HFFc6 (cell line): ENCODE measurements at places on chromosomes 5 and 9. TPM values are rescaled to one million over a fixed set of nuclear protein-coding genes. Genes with fewer than 3 reads are reported as not detected.
A peak's percentile ranks its signal among the peaks of the same experiment; 100 is the strongest.

DNA sequence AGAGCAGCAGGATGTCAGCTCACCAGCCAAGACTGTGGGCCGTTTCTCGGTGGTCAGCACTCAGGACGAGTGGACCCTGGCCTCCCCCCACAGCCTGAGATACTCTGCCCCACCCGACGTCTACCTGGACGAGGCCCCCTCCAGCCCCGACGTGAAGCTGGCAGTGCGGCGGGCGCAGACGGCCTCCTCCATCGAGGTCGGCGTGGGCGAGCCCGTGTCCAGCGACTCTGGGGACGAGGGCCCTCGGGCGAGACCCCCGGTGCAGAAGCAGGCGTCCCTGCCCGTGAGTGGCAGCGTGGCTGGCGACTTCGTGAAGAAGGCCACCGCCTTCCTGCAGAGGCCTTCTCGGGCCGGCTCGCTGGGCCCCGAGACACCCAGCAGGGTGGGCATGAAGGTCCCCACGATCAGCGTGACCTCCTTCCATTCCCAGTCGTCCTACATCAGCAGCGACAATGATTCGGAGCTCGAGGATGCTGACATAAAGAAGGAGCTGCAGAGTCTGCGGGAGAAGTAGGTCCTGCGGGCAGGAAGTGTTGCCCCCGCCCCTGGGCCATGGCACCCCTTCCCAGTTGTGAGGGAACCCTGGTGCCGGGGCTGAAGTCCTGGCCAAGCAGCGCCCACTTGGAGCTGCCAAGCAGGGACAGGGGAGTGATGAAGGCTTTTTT lies 108.9 kb downstream of the WNK2 start:
- DNase-seq, result no peak

DNA sequence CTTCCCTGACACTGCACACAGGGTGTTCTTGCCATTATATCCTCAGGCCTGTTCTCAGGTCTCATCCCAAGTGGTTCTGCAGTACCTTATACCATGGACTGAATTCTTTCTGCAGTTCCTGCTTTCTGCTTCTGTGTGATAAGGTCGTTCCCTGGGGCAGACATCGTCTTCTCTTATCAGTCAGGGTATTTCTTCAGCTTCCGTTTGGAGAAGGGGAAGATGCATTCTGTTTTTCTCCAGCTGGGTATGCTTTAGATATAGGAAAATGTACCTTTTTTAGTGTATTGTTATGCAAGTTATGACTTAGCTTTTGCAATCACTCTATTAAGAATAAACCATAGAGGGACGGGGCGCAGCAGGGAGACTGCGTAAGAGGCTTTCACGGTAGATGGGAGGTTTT lies 31.1 kb downstream of the RALGPS1 start:
- DNase-seq, result no peak

GRCh38 chr5:158538506-158539074 lies 561.1 kb downstream of the EBF1 start:
- DNase-seq, result no peak

- no peak for DNase-seq
Observed at GRCh38 chr5:29089591-29090130, 2051.3 kb upstream of the CDH9 start.

DNA sequence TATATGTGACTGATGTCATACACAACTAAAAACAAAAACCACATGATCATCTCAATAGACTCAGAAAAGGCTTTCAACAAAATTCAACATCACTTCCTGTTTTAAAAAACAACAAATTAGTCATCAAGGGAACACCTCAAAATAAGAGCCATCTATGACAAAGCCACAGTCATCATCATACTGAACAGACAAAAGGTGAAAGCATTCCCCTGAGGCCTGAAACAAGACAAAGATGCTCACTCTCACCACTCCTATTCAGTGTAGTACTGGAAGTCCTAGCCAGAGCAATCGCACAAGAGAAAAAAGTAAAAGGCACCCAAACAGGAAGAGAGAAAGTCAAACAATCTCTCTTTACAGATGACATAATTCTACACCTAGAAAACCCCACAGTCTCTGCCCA lies 893.5 kb upstream of the EDIL3 start:
- no peak for DNase-seq

GRCh38 chr9:111051400-111051799 lies 13.1 kb upstream of the LPAR1 start:
- no peak for DNase-seq

- no peak for DNase-seq
Observed at GRCh38 chr9:78396087-78396486, 99.2 kb downstream of the PSAT1 start.

KCNIP1 gene
- total RNA-seq, result not detected in 3 replicates

DNA sequence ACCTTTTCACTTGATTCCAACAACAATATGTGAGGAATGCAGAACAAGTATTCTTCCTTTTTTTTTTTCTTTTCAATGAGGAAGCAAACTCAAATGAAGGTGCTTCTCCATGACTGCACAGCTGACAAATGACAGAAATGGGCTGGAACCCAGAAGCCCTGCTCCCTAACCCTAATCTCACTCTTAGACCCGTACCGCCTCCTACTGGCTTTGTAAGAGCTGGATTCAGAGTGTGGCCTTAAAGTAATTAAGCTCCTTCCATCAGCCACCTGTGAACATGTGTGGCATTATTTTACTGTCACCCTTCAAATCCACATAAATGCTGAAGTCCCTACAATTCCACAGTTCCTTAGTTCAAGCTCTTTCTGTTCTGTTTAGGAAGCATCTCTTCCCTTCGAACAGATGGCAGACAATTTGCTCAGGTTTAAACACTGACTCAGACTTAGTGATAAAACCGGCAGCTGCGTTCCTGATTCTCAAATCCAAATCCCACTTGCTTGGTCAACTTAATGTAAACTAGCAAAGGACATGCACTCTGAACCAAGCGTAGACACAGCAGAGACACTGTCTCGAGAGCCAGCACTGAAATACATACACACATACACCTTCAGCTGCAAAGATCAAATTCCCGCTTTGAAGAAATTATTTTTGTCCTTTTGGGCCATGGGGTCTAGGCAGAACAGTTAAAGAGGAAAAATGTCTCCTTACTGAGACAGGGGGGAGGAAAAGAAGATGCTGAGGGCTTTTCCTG lies 316.7 kb upstream of the TLE4 start:
- no peak for DNase-seq

DNA sequence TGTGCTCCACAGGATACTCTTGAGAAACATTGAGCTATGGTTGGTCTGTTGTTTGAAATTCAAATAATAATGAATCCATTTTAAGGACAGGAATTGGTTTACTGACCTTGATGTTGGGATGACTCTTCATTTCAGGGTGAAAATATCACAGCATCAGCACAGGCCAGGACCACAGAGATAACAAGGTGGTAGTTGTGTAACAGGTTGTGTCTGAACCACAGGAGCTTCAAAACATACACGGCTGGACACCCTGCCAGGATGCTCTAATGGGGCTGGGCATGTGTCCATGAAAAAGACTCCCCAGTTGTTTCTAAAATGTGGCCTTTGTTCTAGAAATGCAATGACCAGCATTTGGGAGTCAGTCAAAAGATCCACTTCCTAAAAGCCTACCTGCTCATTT lies 69.8 kb downstream of the ACO1 start:
- DNase-seq, result no peak

LCNL1 gene
- not detected in 3 replicates for total RNA-seq

GRCh38 chr9:81424431-81424830 lies 264.9 kb downstream of the TLE1 start:
- DNase-seq, result no peak

GRCh38 chr5:21693591-21693990 lies 1159.6 kb downstream of the CDH12 start:
- no peak for DNase-seq

GRCh38 chr5:153340139-153340538 lies 150.3 kb upstream of the GRIA1 start:
- no peak for DNase-seq

DNA sequence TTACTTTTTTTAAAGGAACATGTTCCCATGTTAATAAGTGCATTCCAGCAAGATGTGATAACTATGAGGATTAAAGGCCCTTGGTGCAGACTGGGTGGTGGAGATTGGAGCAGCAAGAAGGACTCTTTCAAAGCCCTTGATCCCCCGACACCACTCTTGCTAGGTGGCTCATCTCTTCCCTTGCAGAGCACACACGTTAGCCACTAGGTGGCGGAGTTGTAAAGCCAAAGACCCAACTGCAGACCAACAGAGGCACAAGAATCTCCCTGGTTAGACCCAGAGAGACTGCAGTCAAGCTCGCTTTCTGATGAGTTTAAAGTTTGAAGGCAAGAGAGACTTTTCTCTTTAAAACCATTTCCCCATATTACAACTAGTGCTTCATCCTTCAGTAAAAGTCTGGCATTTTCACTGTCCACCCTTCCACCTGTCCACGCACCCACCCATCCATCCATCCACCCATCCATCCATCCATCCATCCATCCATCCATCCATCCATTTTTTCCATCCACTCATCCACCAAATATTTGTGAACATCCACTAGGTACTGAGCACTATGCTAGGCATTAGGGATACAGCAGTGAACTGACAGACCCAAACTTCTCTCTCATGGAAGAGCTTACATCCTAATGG lies 226.9 kb downstream of the MSX2 start:
- peak; percentile 77 for DNase-seq

GRCh38 chr5:179230061-179230461 lies 115.2 kb downstream of the ADAMTS2 start:
- DNase-seq, result no peak

DNA sequence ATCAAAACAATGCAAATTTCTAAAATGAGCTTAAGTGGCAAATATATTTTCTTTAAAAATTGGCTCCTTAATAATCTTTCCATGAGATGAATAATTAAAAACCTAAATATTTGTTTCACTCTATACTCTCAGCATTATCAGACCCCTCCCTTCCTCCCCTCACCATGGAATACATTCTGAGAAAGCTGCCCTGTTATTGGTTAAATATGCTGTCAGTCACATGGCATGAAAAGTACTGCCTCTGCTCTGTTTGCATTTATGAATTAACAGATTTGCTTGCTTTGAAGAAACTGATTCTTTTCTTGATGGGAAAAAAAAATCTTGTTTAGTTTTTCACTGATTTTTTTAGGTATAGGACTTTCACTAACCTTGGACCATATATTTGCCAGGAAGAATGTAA lies 17.0 kb upstream of the RPS23 start:
- no peak for DNase-seq

TNC gene
- 51.9 to 73.5 TPM (median 55.2 TPM) in 3 replicates for total RNA-seq

- no peak for DNase-seq
Observed at GRCh38 chr5:137141779-137142178, 357.3 kb downstream of the SPOCK1 start.

- DNase-seq, result no peak
Observed at GRCh38 chr5:56517011-56517416, 283.9 kb upstream of the ANKRD55 start.

DNA sequence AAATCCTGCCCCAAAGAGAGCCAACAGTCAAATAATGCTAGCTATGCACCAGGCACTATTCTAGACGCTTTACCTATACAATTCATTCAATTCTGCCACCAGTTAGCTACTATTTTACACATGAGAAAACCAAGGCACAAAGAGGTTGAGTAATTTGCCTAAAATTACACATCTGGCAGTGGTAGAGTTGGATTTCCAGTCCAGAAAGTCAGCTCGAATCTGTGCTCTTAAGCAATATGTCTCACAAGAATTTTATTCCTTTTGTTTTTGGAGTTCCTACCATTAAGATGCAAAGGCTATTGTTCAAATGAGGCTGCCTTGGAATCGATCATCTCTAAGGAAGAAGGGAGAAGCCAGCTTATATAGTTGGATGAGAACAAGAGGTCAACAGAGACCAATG lies 256.9 kb upstream of the RASA1 start:
- no peak for DNase-seq

DNA sequence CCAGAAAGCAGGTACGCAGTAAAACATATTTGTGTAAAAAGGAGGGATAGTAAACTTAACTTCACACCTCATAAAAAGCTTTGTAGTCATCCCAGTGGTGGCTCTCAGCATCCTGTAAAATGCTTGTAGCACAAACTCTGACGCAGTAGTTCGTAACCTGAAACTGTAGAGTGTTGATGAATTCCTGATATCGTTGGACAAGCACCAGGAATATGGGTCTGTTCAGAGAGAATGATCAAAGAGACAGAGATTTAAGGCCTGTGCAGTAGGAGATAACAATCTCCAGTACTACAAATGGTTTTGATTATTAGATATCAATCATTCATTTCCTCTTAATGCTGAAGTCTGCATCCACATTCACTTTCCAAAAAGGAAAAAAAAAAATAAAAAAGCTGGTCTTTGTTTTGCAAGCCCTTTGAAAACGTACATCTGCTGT lies 148.5 kb downstream of the KIAA0825 start:
- DNase-seq, result peak; percentile 25

- DNase-seq, result no peak
Observed at GRCh38 chr5:118068886-118069285, 919.5 kb downstream of the DTWD2 start.

MYMK gene
- not detected in 2 replicates for total RNA-seq
